Stimulated activated CD8-positive, alpha-beta memory T cell treated with anti-CD3 and anti-CD28 coated beads, Interleukin-4, amount 100 ng/mL, for 1 hour (primary cell): ENCODE measurements at places on chromosomes 3 and 15.

DNA sequence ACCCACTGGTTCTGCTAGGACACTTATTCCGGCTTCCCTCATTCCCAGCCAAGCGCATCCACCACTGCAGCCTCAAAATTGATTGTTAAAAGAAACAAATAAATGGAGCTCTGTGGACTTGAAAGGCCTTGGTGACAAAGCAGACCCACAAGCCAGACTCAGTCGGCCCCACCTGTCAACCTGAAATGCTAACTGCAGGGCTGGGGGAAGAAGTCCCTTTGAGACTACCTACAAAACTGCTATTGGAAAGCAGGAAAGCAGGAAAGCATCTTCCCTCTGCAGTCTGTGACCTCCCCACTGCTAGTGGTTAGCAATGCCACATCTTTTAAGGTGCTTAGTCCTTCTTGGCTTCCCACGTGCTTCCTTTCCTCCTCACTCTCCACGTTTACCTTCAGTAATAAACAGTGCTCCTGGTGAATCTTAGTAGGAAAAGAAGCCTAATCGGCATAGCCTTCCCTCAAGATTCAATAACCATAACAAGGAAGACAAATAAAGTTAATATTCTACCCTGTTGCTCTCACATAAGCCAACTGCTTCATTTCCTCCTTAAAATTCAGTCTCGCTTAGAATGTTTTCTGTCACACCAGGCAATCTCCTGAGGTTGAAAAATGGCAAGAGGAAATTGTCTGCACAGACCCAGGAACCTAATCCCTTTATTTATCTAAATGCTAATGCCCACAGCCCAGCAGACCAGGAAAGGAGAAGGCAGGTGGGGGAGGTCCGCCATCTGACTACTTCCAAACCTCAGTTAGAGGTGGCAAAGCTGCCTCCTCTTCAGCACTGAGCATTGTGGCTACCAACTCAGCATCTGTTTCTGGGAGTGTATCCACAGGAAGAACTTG, 296.2 kb downstream of the NEK10 start:
- no peak for DNase-seq

- no peak for DNase-seq
These were observed 127.7 kb downstream of the MTHFS start for GRCh38 chr15:79769069-79769481.

GRCh38 chr15:93141371-93141794, 52.4 kb upstream of the RGMA start:
- DNase-seq, result peak; percentile 8

GRCh38 chr15:22978691-22979237, 1.4 kb downstream of the CYFIP1 start:
- no peak for DNase-seq

DNA sequence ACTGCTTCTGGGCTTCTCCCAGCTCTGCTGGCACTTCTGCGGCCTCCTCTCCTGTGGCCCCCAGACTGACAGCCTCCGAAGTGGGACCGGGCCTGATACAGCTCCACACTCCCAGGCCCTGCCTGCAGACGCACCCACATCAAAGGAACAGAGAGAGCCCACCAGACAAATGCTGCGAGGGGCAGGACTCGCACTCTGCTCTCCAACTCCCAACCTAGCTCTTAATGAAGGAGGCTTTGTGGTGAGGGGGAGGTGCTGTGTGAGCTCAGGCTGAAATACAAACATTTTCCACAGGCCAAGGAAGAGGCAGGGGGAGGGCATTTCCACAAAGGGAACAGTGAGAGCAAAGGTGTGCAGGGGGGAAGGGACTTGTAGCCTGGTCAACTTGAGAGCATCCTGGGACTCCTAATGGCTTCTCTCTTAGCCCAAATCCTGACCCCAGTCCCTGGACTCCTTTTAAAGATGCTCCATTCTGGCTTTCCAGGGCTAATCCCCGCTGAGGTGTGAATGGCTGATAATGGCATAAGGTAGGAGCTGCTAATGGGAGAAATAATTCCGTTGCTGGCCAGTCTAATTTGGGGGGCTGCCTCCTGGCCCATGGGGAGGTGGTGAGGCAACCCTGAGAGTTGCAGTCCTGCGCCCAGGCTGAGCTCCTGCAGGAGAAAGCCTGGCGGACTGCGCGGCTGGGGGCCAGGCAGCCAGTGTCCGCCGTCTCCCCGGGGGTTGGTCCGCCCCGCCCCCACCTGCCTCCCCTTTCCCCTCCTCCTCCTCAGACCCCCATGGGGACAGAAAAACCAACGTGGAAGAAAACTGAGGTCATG, 9.6 kb downstream of the LINGO1 start:
- no peak for DNase-seq

DNA sequence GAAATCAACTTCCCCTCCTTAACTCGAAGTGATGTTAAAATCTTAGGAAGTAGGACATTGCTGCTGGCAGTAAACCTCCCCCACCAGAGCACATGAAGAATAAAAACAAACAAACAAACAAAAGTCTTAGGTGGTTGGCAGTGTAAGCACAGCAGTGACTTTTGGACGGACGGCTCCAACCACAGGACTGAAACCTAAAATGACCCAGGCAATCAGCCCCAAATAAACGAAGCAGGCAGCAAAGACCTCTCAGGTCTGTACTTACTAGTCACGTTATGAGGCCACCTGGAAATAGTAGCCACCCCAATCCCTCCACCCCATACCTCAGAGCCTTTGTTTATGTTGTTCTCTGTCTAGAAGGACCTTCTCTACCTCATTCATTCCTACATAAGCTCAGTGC, 33.5 kb upstream of the HES1 start:
- no peak for DNase-seq

DNA sequence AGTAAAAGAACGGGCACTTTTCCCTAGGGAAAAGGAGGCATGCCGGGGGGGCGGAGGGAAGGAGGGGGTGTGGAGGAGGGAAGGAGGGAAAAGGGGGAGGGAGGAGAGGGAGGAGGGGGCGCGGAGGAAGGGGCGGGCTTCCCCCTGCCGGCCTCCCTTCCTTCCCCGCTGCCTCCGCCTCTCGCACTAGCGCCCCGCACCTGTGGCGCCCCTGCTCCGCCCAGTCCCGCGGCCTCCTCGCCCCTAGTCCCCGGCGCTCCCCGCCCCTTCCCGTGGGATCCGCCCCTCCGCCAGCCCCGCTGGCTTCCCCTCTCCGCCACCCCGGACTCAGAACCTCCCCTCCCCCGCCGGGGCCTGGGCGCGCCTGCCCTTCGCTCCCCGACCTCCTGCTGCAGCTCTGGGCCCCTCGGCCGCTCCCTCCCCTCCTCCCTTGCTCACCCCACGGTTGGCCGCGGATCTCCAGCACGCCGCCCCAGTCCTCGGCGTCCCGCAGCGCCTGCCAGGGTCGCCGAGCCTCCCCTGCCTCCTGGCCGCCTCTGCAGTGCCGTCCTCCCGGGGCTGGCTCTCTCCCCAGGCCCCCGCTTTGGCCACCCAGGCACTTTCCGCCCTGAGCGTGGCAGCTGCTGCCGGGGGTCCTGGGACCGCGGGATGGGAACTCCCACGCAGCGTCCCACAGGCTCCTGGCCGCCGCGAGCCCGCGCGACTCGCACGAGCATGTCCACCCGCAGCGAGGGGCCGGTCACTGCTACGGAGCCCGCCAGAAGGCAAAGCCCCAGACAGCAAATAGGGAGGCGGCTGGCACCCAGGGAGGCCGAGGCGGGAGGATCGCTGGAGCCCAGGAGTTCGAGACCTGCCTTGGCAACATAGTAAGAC, 147.4 kb downstream of the TJP1 start:
- no peak for DNase-seq

DNA sequence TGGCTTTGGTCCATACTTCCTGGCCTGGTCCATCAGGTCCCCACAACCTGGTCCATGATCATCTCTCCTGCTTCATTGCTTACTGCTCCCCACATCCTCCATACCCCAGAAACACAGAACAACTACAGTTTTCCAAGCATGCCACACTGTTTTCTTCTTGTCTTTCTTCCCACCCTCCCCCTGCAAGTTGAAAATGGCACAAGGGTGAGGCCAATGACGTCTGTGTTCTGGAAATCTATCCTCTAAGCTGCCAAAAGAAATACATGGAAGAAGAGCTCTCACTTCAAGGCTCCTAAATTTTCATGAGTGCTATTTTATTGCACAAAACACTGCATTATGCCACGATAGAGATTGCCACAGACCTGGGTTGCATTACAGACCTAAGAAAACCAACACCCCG, 404.4 kb downstream of the VPS13C start:
- no peak for DNase-seq

- no peak for DNase-seq
These were observed 3.1 kb downstream of the CSRNP1 start for GRCh38 chr3:39150148-39150802.

DNA sequence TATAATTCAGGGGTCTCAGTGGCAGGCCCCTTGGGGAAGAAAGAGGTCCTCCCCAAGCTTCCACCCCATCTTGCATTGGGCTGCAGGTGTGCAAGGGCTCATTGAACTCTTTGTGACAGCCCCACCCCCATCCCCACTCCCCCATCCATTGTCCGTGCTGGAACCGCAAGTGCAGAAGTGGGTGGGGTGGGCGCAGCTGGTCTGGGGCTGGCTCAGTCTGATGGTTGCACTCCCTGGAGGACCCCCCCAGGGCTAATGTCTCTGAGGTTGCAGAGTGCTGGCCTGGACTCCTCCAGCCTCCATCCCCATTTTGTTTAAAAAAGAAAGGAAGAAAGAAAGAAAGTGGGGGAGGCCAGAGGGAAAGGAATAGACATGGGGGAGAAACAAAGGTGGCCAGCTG, 42.3 kb upstream of the ARL8B start:
- DNase-seq, result no peak

GRCh38 chr3:104564045-104564643, 802.6 kb upstream of the ALCAM start:
- DNase-seq, result peak; percentile 31

- no peak for DNase-seq
These were observed 9.6 kb upstream of the PSMD2 start for GRCh38 chr3:184289426-184289938.

DNA sequence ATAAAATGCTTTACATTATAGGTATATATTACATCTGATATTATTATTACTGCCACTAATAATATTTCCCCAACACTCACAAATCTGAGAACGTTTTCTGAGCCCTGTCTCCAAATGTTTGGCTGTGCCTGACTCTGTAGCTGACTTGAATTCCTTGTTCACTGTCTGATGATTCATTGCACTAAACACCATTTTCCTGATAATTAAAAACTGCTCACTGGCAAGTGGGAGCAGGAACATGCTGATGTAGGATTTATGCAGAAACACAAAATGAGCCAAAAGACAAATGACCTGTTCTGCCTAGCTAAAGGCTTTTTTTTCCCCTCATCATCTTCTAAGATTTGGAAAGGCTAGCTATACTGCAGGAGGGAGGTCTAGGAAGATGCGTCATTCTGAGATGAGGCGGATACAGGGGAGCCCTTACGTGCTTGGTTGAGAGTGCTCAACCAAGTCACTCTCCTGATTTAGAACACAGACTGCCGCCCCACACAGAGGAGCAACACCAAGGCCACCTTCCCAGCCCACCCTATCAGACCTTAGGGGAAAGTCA, 380.7 kb downstream of the EPHB1 start:
- DNase-seq, result no peak

- no peak for DNase-seq
These were observed 132.2 kb upstream of the NR2E3 start for GRCh38 chr15:71678191-71678590.

DNA sequence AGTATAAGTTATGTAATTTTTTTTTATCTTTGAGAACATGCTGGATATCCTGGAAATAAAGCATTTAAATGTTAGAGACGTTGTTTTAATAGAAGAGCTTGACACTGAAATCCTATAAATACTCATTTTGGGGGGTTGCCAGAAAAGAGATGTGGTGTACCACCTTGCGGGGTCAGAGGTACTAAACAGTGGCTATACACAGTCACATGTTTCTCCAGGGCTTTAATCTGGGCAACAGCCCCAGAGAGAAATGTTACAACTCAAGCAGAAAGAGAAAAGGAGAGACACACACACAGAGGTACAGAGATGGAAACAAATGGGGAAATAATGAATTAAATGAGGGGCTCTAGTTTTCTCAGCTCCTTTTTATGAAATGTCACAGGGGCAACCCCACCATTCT, 113.8 kb downstream of the SENP2 start:
- DNase-seq, result no peak

- DNase-seq, result no peak
These were observed 39.5 kb upstream of the GOLGA6B start for GRCh38 chr15:72614810-72615532.

- DNase-seq, result no peak
These were observed 11.3 kb upstream of the ANKRD63 start for GRCh38 chr15:40293905-40294895.

GRCh38 chr15:92068121-92068520, 214.6 kb downstream of the SLCO3A1 start:
- no peak for DNase-seq

- no peak for DNase-seq
These were observed 12.3 kb downstream of the SPTBN5 start for GRCh38 chr15:41881550-41881919.

GRCh38 chr15:62636823-62637573, 405.5 kb upstream of the TPM1 start:
- no peak for DNase-seq

GRCh38 chr15:45234562-45235235, 17.3 kb upstream of the SLC28A2 start:
- no peak for DNase-seq

DNA sequence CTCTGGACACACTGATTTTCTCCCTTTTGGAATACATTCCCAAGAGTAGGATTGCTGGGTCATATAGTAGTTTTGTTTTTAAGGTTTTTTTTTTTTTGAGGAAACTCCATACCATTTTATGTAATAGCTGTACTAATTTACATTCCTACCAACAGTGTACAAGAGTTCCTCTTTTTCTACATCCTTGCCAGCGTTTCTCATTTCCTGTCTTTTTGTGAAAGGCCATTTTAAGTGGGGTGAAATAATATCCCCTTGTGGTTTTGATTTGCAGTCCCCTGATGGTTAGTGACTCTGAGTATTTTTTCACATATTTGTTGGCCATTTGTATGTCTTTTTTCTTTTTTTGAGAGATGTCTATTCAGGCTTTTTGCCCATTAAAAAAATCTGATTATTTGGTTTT, 1205.5 kb downstream of the ROBO1 start:
- DNase-seq, result no peak

- DNase-seq, result no peak
These were observed 223.6 kb upstream of the CNTN6 start for GRCh38 chr3:869269-869668.

DNA sequence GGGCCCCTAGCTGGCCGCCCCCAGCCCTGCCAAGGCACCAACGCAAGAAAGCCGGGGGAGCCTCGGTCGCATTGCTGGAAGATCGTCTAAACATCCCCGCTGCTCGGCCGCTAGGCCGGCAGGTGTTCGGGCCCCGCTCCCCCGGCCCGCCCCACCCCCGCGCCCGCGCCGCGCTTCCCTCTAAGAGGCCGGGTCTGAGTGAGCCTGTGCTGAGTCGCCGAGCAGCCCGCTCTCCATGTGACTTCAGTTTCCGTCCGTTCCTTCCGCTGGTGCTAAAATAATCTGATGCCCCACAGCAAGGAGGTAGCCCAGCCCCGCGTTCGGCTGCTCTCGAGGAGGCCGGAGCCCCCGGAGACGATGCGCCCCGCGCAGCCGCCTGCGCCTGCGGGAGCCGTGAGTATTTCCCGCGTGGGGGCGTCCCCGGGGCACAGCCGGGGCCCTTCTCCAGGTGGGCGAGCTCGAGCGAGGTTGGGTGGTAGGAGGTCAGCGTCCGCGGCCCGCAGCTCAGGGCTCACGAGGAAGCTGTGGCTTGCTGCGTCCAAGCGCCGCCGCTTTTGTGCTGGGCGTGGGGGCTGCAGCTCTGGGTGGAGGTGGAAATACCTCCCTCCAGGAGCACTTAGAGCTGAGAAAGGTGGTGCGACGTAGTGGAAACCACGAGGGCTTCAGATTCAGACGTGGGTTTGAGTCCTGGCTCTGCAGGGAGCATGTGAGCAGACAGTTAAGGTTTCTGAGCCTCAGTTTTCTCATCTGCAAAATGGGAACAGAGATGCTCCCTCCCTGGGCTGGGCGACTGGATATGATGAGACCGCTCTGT, at the start of gene NRROS:
Gene NRROS, plus strand, starts transcription at position 212 of the 814 bp plus-strand sequence. CDS start 14,846 bp downstream, outside the sequence.
- peak; percentile 45 for DNase-seq

- DNase-seq, result peak; percentile 82
These were observed at the start of gene SRPRB for GRCh38 chr3:133805702-133806475. Gene SRPRB (plus strand): TSS chr3:133805815. CDS start chr3:133805849, 34 bp downstream.
